T1000 (cell line): ENCODE measurements at places on chromosomes 7 and 10.

GRCh38 chr10:131150126-131150525, 161.4 kb downstream of the TCERG1L start:
- no peak for DNase-seq

GRCh38 chr7:31642681-31643115, 44.3 kb upstream of the PPP1R17 start:
- DNase-seq: no peak

- no peak for DNase-seq
These were observed 148.4 kb upstream of the AHR start for GRCh38 chr7:17150018-17150417.

DNA sequence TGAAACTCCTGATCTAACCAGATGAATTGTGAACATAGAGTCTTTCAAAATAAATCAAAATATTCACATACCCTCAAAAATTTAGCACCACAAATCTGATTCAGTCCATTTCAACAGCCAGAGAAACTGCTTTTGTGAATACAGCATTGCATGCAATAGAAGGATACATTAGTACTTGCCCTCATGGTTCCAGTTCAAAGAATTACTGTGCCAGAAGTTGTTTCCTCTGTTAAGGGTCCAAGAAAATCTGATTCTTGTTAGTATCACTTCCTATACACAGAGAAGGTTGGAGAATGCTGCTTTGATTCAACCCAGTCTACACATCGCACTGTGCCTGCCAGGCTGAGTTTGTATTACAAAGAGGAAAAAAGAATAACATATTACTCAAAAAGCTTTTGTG, 115.6 kb downstream of the TFEC start:
- DNase-seq: no peak

DNA sequence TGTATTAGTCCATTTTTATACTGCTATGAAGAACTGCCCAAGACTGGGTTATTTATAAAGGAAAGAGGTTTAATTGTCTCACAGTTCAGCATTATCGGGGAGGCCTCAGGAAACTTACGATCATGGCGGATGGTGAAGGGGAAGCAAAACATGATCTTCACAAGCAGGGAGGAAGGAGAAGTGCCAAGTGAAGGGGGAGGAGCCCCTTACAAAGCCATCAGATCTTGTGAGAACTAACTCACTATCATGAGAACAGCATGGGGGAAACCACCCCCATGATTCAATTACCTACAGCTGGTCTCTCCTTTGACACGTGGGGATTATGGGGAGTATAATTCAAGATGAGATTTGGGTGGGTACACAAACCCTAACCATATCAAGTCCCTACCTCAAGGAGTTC, 85.4 kb downstream of the JAZF1 start:
- no peak for DNase-seq

GRCh38 chr7:134031835-134032617, 95.1 kb upstream of the LRGUK start:
- DNase-seq: no peak

- DNase-seq: no peak
These were observed 119.9 kb downstream of the HPSE2 start for GRCh38 chr10:99115703-99116102.

DNA sequence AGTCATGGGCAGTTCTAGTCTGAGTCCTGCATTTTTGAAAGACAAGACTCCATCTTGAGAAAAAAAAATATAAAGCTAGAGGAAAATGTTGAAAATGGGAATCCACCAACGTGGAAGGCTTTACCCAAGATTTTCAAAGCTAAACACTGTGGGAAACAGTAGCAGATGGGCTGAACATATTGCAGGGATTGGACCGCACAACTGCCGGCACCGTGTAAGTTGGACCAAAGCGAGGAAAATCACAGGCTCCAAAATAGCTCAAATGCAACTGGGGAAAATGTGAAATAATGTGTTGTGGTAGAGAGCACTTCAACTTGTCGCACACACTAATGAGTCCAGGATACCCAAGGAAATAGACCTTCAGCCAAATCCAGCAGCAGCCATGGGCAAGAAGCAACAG, 26.4 kb upstream of the ADRB1 start:
- no peak for DNase-seq

GRCh38 chr10:108852211-108852610, 1071.1 kb downstream of the XPNPEP1 start:
- no peak for DNase-seq

- no peak for DNase-seq
These were observed 59.3 kb downstream of the ATXN7L1 start for GRCh38 chr7:105816954-105817615.

DNA sequence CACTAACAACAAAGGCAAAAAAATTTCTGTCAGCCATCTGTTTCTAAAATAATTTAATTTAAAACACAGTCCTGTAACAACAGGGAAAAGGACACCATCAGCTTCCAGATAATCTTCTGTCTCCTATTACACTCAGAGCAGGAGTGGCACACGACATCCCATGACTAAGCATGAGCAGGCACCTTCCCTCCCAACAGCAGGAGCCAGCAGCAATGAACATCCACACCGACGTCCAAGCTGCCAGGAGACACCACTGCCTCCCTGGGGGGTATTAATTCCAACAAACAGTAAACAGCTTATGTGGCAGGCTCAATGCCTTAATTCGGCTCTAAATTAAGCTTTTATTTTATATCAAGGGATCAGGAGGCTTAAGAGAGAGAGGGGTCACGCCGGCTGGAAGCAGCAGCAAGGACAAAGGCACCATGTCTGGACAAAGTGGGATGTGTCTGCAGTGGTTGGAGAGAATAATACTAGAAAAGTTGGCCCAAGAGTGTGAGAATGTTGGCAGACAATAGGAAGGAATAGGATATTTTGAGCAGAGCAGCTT, 45.7 kb downstream of the KIAA1549 start:
- peak; percentile 60 for DNase-seq

GRCh38 chr7:84237533-84238173, 43.1 kb upstream of the SEMA3A start:
- peak; percentile 5 for DNase-seq

DNA sequence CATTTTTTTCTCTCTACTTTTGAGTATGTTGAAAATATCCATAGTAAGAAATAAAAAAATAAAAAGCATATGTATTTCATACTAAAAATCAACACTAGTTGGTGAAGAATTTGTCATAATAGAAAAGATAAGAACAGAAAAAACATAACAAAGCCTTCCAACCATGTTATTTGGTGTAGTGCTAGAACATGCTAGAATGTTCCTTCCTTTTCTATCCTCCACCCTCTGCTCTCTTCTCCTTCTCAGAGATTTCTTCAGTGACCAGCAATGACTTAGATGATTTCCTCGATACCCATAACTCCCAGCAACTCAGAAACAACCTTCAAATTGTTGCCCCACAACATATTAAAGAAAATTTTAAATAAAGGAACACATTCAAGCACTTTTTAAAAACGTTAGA, 2.6 kb downstream of the ZC3HAV1 start:
- DNase-seq: no peak

- DNase-seq: no peak
These were observed 353.0 kb upstream of the KCND2 start for GRCh38 chr7:119919986-119920385.

DNA sequence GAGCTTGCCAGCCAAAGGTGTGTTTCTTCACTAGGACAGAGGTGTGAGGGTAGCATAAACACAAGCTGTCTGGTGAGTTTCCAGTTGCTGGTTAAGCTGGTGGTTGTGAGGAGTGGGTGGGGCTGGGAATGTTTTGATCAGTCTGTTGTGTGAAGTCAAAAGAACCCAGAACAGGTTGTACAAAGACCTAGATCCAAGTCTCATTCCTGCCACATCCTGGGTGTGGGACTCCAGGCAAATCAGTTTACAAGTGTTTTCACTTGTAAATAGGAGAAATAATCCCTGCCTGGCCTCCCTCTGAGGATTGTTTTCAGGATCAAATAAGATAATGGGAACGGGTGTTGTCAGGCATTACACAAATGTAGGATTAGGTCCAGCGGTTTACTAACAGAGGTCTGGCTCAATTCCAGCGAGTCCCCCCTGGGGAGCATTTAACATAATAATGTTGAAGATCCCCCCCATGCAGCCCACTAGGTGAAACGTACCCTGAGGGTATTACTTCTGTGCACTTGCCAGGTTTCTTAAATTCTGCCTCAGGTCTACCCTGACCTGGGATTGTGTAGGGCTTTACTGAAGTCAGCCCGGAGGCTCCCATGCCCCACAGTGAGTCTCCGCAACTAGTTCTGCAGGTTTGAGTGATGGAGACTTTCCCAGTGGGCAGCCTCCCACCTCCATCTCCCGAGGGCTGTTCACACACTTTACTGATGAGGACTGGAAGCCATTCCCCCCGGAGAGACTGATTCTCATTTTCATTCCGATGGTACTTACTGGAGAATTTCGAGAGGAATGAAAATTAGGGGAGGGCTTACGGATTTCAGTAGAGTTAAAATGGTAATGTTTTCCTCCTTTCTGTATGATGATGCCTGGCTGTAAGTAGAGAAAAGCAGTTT, 2.7 kb upstream of the FRAT2 start:
- DNase-seq: no peak

GRCh38 chr7:67377939-67378862, 381.6 kb downstream of the TYW1 start:
- no peak for DNase-seq

DNA sequence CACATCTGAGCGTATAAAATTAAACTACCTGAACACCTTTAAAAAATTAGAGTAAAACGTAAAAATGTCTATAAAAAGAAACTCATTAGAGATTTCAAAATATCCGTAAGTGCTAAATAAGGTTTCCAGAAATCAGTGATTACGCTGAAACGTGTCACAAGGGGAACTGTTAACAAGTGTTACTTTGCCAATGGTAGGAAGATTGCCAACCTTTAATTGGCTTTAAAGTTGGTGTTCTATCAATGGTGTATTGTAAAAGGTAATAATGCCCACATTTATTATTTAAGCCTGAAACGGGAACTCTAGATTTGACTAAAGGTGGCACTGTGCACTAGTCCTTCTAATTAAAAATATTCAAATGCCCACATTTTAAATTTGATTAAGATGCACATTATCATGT, 37.8 kb upstream of the HIBADH start:
- no peak for DNase-seq

DNA sequence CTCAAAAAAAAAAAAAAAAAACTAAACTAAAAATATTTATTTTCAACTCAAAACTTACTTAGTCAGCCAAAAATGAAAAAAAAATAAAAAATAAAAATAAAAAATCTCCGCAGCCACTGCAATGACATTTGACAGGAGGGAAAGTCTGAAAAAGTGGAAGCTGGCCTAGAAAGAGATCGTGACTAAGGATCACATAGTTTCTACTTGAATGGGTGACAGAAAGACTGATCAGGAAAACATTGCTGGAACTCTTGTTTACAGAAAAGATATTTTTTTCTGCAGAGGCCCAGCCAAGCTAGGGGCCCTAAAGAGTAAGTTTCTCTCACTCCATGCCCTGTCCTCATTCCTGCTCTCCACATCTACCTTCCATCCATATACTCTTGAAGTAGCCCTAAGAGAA, 92.8 kb upstream of the KCND2 start:
- DNase-seq: no peak

DNA sequence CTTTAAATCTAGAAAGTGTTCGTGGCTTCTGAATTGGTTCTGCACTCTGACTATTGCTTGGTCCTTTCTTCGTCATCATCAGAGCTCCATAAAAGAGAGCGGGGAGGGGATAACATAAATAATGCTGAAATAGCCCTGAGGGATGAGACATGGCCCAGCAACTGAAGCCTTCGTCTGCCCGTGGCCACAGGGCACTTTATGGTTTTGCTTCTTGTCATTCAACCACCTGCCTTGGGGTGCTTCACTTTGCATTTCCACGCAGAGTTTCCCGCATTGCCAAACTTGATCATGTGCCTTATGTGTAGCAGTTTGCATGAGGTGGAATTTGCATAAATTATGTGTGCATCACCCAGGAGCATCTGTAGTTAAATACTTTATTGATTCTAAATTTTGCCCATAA, 15.9 kb downstream of the GSTO2 start:
- DNase-seq: no peak

GRCh38 chr10:101570428-101571270, 17.4 kb downstream of the POLL start:
- DNase-seq: peak; percentile 28

DNA sequence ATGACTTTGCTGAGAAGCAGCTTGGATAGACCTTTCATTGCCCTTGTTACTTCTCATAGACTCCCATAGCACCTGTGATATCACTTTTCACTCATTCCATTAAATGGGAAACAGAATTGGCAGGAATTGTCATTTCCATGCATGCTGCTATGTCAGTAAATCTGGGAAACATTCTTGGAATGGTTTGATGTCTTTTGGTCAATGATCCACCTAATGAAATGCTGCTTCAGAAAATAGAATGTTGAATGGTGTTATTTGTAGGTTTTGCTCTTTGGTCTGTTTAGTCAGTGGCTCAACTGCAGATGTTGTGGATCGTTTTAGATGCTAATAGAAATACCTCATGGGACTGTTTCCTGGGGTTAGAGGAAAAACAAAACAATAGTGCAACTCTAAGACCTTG, 127.8 kb downstream of the PLPP4 start:
- no peak for DNase-seq

- no peak for DNase-seq
These were observed 683.3 kb downstream of the GRM8 start for GRCh38 chr7:126569402-126569801.

DNA sequence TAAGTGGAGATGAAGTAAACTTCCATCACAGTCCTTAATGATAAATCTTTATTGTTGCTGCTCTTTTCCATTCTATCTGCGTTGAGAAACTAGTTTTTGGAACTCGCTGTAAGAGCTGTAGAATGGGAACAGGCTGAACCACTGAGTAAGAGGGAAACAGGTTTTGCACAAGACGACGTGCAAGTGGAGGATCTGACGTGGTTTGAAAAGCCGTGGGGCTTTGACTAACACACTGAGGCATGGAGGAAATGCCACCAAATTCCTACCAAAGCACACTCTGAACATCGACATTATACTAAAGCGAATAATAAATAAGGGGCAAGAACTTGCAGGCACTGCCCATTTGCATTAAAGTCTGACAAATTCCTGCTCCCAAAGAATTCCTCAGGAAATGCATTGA, 160.6 kb downstream of the KLF6 start:
- no peak for DNase-seq

GRCh38 chr7:21448974-21449373, 21.1 kb downstream of the SP4 start:
- no peak for DNase-seq

DNA sequence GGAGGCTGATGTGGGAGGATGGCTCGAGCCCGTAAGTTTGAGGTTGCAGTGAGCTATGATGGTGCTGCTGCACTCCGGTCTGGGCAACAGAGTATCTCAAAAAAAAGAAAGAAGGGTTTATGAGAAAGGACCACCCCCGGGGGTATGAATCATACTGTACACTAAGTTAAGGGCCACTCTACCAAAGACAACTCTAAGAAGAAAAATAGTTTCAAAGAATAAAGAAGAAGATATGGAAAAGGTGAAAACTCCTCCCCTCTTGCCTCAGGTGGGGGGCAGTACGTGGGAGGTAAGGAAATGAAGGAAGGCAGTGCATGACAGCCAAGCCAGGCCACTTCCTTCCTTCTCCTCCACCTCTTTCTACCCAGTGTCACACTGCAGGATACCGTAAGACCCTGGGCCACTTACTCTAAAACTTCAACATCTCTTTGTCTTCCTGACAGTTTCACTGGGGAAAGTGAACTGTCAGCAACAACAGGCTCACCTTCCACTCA, 61.3 kb downstream of the PIP4K2A start:
- no peak for DNase-seq

- DNase-seq: peak; percentile 48
These were observed 79.4 kb downstream of the VWC2 start for GRCh38 chr7:49852619-49853462.
